Kidney (tissue), 22 donors: ENCODE measurements at places on chromosomes 7 and 10.

- peak; percentile 58 for DNase-seq
These were observed 12.6 kb downstream of the SCD start for GRCh38 chr10:100359529-100360150.

DNA sequence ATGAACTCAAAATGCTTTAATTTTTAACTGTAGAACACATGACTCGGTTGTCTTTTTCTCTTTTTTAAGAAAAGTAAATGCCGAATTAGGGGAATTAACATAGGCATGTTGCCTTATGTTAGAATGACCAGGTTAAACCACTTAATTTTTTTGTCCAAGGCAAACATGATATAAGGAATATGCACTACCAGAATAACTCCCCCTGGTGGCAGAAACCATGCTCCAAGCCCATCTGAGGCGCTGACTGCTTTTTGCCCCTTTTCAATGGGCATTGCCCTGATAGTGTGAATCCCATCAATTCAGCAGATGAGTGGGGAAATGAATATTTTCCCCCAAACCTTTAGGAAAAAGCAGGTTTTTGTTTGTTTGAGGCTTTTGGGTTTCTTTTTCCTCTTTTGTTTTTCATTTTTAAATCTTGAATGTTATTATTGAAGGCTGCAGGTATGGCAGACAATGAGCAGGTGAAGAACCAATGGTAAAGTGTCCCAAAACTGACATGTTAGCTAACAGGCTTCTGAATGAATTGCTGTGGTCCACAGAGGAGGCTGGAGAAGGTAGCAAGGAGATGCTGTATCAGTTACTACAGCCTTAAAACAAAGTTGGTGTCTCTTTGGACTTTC is 284.3 kb downstream of the SORCS3 start:
- no peak for DNase-seq

DNA sequence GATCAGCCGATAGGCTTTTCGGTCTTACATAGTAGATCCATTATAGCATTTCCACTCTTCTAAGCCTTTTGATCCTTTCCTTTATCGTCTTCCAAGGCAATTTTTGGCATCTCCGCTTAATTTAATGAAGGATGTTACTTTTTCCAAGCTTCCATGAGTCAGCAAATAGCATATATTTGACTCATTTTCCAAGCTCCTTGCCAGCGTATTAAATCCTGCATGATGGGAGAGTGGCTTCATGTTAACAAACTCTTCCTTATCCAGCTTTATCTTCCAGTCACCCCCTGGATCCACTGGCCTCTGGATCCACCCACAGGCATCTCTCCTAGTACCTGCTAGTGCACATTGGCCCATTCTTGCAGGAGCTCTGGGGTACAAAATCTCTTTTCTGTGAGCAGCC is 13.0 kb downstream of the OR9A2 start:
- DNase-seq, result no peak

DNA sequence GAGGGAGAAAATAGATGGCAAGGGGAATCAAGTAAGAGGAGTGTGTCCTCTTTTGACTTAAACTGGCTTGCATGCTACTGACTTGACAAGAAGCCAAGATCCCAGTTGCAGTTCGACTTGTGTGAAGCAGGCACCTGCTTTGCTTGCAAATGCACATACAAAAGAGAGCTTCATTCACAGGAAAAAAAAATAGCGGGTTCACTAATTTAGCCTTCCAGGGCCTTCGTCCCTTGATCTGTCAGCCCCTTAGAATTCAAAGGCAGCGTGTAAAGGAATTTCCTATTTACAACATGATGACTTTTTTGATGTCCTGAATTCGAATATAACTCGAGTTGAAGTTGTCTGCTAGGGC is 192.1 kb downstream of the CELF2 start:
- DNase-seq, result no peak

DNA sequence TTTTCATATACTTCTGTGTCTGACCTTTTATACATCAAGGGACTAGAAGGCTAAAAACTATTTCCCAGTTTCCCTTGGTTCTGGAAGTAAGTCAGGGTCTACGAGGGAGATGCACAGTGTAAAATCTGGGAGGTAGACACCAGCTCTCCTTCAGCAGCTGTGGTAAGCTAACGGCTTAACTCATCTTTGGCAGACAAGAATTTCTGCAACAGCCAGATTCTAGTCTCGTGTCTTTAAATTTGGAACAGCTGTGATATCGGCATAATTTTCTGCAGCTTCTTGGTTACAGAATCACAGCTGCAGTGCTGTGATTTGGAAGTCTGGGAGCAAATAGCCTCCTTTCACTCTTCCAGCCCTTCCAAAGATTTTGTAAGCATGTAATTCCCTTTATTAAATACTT is 37.4 kb upstream of the ABCB4 start:
- no peak for DNase-seq

DNA sequence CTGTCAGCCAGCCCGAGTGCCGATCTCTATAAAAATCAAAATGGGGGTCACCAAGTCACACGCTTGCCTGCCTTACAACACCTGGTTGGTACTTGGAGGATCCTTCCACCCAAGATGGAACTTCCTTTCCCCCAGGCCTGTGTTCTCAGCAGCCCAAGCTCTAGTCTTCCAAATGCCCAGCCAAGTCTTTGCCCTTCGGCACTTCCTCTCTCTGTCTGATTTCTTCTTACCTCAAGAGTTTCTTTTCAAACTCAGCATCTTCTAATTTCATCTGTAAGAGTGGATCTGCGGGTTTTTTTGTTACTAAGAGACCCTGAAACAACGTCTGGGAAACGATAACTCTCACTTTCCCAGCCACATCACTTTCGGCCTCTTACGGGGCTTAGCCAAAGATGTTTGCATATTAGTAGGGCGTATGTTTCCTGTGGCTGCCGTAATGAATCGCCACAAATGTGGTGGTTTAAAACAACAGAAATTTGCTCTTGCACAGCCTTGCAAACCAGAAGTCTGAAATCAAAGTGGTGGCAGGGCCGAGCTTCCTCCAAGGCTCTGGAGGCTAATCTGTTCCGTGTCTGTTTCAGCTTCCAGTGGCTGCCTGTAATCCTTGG is 219.9 kb downstream of the TCF7L2 start:
- DNase-seq, result no peak

- no peak for DNase-seq
These were observed 475.4 kb downstream of the CNTNAP2 start for GRCh38 chr7:146591976-146592375.

DNA sequence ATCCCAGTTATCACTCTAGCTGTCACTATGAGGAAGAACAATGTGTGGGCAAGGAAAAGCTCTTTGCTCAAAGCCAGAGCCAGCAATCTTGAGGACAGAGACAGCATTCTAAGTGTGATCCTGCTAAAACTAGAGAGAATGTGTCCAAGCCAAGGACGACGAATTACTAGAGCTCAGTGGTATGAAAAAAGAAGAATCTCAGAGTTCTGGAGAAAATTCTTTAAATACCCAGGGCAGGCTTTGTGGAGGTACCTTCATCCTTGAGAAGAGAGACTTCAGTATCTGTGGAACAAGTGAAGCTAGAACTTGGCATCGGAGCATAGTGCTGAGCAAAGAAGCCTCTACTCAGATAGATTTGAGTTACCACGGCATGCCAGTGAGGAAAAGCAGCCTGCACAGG is 209.8 kb downstream of the TRIL start:
- no peak for DNase-seq

GRCh38 chr7:31251441-31251840 is 89.1 kb downstream of the NEUROD6 start:
- DNase-seq, result no peak

DNA sequence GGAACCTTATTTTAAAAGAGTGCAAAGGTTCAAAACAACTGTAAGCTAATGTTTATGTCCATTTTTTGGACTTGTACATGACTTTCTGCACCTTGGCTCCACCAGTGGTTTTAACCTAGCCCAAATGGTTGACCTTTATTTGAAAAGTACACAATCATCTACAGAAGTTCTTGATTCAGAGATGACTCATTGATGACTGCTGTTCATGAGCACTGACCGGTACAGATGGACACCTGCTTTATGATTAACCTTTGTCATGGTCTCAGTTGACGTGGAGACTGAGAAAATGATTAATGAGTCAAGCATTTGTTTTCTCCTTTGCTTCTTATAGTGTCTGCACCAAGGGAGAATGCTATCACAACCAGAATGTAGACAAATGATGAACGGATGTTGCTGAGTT is 55.7 kb upstream of the PTER start:
- no peak for DNase-seq

- peak; percentile 60 for DNase-seq
These were observed 13.9 kb downstream of the DNAJC1 start for GRCh38 chr10:21989453-21990154.

DNA sequence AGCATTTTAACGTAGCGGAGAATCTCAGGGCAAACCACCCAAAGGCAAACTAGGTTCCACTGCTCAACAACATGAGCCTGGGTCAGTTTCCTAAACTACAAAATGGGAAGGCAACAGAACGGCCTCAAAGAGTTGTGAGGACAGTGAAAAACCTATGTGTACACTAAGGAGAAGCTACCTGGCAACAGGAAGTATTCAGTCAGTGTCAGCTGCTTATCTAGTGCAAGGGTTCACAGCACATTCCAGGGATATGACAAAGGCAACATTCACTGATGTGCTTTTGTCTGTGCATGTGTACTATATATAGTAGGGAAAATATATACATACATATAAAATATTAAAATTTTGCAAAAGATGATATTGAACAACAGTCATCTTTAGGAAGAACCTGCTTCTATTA is 17.2 kb downstream of the NUDCD3 start:
- DNase-seq, result no peak

DNA sequence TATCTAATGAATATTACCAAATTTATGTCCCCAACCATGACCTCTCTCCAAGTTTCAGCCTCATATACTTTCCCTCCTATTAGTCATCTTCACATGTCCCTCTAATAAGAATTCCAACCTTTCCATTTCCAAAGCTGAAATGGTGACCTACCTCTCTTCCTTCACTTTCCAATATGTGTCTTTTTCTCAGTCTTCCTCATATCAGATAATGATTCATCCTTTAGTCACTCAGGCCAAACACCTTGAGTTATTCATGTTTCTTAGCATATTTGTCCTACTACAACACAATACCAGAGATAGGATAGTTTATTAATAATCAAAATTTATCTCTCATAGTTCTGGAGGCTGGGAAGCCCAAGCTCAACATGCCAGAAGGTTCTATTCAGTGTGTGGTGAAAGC is 318.5 kb upstream of the ZWINT start:
- DNase-seq, result no peak

DNA sequence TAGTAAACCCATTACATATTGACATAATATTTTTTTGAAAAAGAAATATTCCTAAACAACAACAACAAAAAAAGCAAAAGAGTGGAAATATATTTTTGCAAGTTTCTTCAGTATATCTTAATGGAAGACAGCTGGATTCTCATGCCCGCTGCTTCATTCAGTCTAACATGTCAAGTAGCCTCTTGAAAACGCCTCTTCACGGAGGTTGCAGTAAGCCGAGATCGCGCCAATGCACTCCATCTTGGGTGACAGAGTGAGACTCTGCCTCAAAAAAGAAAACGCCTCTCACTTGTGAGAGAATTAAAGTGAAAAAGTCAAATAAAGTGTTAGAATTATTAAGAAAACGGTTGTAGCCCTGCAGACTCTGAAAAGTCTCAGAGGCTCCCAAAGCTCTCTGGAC is 1.3 kb downstream of the CUTC start:
- no peak for DNase-seq

GRCh38 chr7:5693529-5693928 is 87.9 kb downstream of the RNF216 start:
- no peak for DNase-seq

DNA sequence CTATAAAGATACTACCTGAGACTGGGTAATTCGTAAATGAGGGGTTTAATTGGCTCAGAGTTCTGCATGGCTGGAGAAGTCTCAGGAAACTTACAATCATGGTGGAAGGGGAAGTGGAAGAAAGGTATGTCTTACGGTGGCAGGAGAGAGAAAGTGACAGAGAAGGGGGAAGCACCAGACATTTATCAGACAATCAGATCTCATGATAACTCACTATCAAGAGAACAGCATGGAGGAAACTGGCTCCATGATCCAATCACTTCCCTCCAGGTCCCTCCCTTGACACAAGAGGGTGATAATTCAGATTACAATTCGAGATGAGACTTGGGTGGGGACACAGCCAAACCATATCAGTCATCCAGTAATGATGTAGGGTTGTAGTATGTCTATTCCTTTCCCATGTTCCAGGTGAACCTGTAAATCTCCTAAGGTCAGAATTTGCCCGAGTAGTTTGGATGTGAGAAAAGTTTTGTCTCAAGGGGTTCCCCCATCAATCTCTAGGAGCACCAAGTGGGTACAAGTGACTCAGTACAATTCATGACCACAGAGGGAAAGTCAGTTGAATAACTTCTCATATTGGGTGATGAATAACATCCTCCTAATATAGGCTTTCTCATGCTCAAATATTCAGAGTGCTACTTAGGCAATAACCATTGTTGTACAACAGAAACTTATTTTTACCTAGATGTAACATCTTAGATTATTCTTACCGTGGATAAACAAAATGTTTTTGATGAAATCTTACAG is 39.7 kb upstream of the MTPN start:
- DNase-seq, result no peak

GRCh38 chr10:85003083-85003482 is 674.7 kb downstream of the CCSER2 start:
- no peak for DNase-seq

DNA sequence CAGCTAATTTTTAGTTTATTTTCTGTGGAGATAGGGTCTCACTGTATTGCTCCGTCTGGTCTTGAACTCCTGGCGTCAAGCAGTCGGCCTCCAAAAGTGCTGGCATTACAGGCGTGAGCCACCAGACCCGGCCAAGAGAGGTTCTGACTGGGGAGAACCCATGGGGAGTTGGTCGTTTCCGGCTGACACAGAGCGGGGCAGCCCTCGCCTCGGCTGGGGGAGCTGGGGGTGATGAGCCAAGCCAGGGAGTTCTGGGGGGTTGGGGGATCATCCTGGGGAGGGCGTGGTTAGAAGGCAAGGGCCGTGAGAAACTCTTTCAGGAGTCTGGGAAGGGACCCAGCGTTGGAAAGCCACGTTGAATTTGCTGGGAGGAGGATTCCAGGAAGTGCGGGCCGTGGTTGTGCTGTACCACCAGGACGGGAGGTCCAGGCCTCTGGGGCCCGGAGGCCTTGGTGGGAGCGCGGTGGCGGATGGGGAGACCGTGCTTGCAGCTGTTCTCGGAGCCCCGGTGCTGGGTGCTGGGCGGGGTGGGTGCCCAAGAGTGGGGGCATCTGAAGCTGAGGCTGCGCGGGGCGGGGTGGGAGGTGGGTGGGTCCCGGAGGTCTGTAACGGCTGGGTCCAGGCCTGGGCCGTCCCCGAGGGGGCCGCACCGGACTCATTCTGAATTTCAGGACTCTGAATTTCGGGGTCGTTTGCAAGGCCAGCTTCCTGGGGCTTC is 8.4 kb upstream of the ZNF853 start:
- no peak for DNase-seq

DNA sequence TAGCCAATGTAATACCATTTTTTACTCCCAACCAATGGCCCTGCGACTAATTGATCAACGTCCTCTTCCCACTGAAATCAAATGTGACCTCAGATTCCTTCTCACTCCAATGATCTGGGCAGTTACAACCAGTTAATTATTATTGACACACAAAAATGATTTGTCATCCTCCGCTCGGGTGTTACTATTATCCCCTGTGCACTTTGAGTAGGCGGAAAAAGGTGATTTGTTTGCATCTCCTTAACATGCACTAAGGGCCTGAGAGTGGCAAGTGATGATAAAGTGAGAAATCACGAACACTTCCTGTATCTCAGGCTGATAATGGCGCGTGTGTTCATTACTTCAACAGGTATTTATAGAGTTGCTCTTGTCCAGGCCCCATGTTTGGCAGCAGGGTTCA is 40.9 kb upstream of the PNLIP start:
- no peak for DNase-seq

- no peak for DNase-seq
These were observed 3.0 kb upstream of the HMX2 start for GRCh38 chr10:123144697-123145541.

- DNase-seq, result no peak
These were observed 321.4 kb downstream of the CDK14 start for GRCh38 chr7:90917539-90917938.
